ENCODE measurements at places on chromosomes 6 and 20.

- no peak for DNase-seq
Observed at GRCh38 chr20:61800359-61801064, 265.2 kb downstream of the TAF4 start.

DNA sequence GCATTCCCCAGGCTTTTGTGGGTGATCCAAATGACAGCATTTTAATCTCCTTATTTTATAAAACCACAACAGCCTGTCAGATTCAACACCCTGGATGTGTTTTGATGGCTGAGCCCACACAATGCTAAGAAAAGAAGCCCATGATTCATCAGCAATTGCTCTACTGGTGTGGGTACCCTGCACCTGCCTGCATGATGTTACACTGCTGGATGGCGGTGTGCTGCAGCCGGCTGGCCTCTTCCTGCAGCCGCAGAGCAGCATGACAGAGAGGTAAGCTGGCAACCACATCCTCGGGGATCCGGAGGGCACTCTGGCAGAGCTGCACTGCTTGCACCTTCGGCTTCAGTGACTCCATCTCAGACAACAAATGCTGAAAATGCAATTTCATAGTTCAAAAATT, 327.5 kb downstream of the SYNE1 start:
- peak; percentile 24 for DNase-seq

DNA sequence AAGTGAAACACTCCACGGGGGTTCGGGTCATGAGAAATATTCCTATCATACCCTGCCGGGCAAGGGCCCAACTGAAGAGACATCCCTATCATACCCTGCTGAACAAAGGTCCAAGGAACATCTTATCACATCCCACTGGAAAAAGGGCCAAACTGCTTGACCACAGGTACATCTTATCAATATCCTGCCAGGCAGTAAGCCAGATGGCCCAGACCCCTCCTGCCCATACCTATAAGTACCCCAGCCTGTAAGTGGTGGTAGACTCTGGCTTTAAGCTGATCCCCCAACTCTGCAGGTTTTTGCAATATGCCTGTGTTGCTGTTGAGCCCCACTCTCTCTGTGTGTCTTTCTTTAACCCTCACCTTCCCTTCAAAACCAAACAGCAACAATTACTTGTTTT, 51.6 kb downstream of the ZNF334 start:
- DNase-seq = no peak

DNA sequence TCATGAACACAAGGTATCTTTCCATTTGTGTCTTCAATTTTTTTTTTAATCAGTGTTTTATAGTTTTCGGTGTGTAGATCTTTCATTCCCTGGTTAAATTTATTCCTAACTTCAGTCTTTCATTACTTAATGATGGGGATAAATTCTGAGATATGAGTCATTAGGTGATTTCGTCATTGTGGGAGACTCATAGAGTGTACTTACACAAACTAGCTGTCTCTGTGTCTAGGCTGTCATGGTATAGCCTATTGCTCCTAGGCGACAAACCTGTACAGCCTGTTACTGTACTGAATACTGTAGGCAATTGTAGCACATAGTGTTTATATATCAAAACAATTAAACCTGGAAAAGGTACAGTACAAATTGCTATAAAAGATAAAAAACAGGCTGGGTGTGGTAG, 42.1 kb downstream of the SMAP1 start:
- DNase-seq = no peak

DNA sequence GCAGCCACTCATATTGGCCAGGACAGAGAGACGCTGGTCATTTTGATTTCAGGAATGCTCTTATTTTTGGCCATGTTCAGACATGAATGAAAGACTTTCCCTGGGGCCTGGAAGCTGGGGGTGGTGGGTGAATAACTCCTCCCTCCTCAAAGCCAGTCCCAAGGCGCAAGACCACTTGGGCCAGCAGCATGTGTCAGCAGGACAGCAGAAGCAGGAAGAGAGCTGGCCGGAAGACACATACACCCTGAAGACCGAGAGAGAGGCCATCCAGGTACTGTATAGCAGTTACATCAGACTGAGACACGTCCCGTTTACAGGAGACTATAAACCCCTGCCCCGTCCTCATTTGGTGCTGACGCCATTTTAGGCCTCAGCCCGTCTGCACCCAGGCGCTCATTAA, 29.2 kb upstream of the ULBP3 start:
- no peak for DNase-seq

- no peak for DNase-seq
Observed at GRCh38 chr6:37182736-37183590, 13.0 kb downstream of the PIM1 start.

- no peak for DNase-seq
Observed at GRCh38 chr6:38982470-38982869, 66.1 kb upstream of the GLP1R start.

GRCh38 chr20:4797275-4797674, 75.6 kb downstream of the PRND start:
- DNase-seq = no peak

DNA sequence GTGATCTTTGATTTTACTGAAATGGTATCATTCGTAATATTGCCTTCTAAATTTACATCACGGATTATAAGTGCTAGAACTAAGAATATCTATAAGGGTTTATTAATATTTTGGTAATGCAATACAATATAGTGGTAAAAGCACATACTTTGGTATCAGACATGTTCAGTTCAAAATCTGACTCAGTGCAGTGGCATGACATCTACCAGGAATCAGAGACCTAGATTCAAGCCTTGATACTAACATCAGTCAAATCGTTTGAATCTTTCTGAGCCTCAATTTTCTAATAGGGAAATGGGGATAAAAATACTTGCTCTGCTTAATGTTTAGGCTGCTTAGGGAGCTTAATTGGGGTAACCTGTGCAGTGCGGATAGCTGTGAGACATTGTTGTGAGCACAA, 488.0 kb downstream of the BCKDHB start:
- no peak for DNase-seq

- DNase-seq = no peak
Observed at GRCh38 chr6:18978337-18979128, 591.4 kb downstream of the RNF144B start.

DNA sequence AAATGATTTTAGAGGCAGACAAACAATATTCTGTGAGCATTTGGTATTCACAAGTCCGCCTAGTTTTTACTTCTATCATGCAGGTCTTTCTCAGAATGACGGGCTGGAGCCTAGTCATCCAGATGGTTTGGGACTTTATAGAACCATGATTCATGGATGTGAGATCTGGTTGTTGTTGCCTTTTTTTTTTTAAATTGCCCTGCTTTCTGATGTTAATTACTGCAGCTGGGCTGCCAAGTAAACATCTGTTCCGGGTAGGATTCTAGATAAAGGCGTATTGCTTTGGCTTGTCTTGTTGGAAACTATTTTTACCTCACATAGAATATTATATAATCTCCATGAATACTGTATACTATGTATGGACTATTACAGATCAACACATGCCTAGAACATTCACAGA, 58.1 kb downstream of the RNF217 start:
- no peak for DNase-seq

DNA sequence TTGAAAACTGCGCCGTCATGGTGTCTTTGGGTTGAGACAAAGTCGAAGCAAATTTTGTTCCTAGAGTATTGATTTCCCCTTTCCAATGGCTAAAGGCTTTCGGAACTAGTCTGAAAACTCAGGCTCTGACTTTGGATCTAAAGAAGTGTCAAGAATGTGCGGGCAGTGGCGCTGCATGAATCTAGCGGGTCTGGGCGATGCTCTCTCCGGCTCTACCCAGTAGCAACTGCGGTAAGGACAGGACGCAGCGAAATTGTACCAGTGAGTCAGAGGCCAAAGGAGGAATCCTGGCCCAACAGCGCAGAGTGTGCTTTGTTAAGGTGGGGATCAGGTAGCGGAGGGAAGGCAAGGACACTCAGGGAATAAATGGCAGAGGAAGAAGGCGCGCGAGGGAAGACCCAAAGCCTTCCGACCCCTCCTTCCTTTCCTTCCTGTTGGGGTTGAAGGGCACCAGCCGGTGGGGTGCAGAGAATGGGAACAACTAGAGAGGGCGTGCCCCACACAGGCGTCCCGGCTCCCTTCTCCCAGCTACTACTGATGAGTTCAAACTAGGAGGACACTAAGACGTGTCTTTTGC, 32.1 kb downstream of the HLA-F start:
- no peak for DNase-seq

- DNase-seq = no peak
Observed at GRCh38 chr6:128870746-128871145, 12.2 kb upstream of the LAMA2 start.

GRCh38 chr20:4781211-4781610, 59.5 kb downstream of the PRND start:
- no peak for DNase-seq

DNA sequence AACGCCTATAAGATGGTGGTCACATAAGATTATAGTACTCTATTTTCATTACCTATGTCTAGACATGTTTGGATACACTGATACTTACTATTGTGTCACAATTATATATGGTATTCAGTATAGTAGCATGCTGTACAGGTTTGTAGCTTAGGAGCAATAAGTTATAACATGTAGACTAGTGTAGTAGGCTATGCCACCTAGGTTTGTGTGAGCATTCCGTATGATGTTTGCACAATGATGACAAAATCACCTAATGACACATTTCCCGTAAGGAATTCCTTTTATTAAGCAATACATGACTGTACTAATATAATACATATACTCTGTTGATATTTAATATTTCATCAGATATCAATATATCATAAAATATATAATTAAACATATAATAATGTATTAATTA, 540.7 kb downstream of the BMP2 start:
- DNase-seq = no peak

DNA sequence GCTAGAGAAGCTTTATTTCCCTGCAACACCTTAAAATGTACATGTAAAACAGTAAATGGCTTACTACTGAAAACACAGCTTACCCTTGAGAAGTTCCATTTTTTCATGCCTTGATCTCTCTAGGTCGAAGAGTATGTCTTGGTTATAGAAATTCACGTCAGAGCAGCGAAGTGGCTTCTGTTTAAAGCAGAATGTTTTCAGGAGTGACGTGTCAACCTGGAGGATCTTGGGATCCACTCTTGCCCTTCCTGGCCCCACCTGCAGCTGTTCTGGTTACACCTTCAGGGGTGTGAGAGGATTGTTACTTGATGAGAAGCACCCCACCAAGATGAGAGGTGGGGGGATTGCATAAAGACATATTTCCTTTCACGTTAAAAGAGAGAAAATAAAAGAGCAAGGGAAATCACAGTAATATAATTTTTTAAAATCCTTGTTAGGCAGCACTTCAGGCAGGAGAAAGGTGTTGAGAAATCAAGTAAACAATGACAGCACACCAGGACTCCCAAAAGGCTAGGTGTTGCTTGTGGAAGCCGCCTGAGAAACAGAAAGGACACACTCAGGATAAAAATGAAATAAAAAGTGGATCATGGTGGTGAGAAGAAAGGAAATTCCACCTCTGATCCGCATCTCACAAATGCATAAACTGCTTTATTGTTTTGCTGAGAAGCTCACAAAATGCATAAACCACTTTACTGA, 149.7 kb downstream of the UNC5CL start:
- DNase-seq = no peak

DNA sequence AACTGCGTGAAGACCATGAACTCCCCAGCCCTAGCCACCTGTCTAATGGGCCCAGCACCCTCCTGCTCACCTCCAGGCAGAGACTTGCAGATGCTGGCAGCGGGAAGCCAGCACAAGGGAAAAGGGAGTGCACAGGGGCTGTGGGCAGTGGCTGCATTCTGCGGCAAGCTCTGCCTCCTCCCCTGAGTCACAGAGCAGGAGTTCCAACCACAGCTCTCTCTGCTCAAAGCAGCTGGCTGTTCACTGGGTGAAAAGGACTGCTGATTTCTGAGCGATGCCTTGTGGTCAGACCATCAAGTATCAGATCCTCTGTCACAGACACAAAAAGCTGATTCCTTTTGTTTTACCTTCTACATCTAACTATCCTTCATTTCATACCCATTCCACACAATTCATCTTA, 10.5 kb downstream of the NKX2-2 start:
- DNase-seq = no peak

- no peak for DNase-seq
Observed at GRCh38 chr6:45487645-45488044, 109.9 kb upstream of the SUPT3H start.

DNA sequence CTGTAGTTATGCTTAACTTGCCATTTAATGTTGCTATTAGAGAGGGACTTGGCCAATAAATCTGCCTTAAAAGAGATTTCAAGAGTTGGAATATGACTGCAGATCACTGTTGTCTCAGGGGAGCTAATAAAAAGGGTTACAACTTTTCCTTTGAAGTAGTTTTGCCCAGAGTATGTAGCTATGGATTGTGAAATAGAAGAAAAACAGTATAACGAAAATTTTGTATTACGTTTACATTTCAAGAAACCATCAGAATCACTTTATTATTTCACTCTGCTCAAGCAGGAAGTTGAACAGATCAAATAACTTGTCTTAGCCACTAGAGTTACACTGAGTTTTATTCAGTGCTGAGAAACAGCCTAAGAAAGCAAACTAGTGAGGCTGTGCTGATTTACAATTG, 3.0 kb upstream of the ZSCAN26 start:
- DNase-seq = no peak

DNA sequence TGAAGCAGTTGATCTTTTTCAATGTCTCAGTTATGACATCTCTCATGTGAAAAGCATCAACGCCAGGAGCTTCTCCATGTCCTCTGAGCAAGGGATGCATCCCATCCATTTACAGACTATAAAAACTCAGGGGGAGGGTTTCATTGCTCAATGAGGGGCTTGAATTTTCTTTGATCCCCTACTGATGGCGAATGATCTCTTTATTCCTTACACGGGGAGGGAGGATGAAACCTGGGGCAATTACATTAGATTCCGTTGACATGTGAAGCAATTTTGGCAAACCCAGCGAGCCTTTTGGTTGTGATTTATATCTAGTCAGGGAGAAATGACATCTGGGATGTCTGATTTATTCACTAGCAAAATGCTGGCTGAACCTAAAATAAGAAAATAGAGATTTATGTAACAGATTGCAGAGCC, 268.9 kb downstream of the HIVEP2 start:
- no peak for DNase-seq

DNA sequence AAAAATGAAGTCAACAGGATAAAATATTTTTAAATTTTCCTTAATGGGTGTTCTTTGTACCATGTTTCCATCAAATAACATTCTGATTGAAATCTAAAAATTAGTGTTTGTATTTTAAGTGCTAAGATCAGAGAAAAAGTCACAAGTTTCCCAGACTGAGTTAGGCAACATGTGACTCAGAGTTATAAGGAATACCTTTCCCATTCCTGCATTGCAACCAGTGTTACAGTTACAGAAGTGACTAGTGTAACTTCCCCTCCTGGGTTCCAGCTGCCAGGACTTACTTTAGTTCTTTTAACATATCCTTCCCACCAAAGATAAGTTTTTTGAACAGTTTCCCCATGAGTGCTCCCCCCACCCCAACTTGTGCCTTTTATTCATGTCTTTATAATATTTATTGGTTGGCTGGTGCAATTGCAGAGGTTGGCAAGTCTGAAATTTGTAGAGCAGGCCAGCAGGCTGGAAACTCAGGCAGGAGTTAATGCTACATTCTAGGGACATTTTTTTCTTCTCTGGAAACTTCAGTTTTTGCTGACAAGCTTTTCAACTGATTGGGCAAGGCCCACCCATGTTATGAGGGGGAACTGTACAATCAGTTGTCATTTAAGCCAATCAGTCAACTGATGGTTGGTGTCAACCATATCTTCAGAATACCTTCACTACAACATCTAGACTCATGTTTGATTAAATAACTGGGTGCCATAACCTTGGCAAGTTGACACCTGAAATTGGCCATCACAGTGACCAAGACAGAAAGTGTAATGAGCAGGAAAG, 22.9 kb upstream of the ESR1 start:
- no peak for DNase-seq

GRCh38 chr6:147793871-147794643, 285.6 kb downstream of the SAMD5 start:
- no peak for DNase-seq

All from activated naive CD8-positive, alpha-beta T cell treated with anti-CD3 and anti-CD28 coated beads, Interleukin-2, amount 50 U/mL, for 16 hours (primary cell).